ENCODE measurements at places on chromosomes 12 and 14. TPM values are rescaled to one million over a fixed set of nuclear protein-coding genes. Genes with fewer than 3 reads are reported as not detected.

DNA sequence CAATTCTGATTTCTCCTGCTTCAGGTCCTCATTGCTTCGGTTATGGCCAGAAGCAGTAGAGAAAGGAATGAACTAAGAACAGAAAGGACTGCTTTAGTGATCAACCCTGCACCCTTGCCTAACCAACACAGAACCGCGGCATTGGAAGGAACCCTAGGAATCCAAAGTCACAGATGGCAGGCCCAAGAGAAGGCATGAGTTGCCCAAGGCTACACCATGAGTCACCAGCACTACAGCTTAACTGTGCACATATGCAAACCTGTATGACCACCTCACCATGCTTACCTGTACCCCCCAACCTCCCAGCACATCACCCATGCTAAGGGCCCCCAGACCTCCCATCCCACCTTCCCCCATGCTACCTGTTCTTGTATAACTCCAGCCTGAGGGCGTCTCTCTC is 25.9 kb upstream of the BLTP3B start:
- H3K36me3 ChIP-seq, result peaks cover 13% of the 10 kb centered on the region
- DNase-seq, result no peak
- H3K27me3 ChIP-seq, result no peaks in the 10 kb centered on the region
- no peak overlapping the region for H3K27ac ChIP-seq
- H3K4me1 ChIP-seq, result peaks cover 9% of the 10 kb centered on the region

GRCh38 chr14:92502541-92503286 is 10.9 kb upstream of the RIN3 start:
- peaks cover 8% of the 10 kb centered on the region for H3K27me3 ChIP-seq
- peaks cover 13% of the 10 kb centered on the region for H3K4me1 ChIP-seq
- no peak overlapping the region for H3K4me3 ChIP-seq
- no peaks in the 10 kb centered on the region for H3K36me3 ChIP-seq
- H3K27ac ChIP-seq, result no peak overlapping the region
- DNase-seq, result no peak

- no peak overlapping the region for H3K27ac ChIP-seq
- no peaks in the 10 kb centered on the region for H3K36me3 ChIP-seq
- DNase-seq, result no peak
Observed at GRCh38 chr12:52181746-52182145, 10.1 kb downstream of the KRT80 start.

- no peaks in the 10 kb centered on the region for H3K27me3 ChIP-seq
- H3K36me3 ChIP-seq, result no peaks in the 10 kb centered on the region
- H3K4me1 ChIP-seq, result no peaks in the 10 kb centered on the region
- no peak for DNase-seq
Observed at GRCh38 chr12:128573907-128574306, 249.9 kb downstream of the SLC15A4 start.

DNA sequence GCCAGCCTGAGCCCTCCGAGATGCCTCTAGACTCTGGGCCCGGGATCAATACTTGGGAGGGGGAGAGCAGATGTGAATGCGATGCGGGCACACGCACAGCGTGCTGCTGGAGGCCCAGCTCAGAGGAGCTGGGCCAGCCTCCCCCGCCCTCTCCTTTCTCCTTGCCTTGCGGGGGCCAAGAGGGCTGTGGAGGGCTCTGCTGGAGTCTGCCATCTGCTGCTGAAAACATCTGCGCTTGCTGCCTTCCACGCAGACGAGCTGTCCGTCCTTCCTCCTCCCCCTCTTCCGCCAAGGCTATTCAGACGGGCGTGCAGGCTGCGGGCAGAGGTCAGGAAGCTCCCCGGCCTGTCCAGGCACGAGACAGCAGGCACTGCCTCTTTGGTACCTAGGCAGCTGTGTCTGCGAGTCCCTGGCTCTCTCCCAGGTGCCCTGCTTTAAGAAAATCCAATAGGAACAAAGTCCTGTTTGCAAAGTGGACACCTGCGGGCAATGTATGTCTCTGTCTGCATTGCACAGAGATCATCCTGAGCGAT is 75.2 kb downstream of the SPRING1 start:
- peaks cover 13% of the 10 kb centered on the region for H3K27me3 ChIP-seq
- no peak overlapping the region for H3K4me3 ChIP-seq
- no peak for DNase-seq
- no peak overlapping the region for H3K27ac ChIP-seq
- no peaks in the 10 kb centered on the region for H3K4me1 ChIP-seq
- H3K36me3 ChIP-seq, result no peaks in the 10 kb centered on the region

- H3K4me3 ChIP-seq, result no peak overlapping the region
- no peak for DNase-seq
- H3K27me3 ChIP-seq, result no peaks in the 10 kb centered on the region
- H3K4me1 ChIP-seq, result no peaks in the 10 kb centered on the region
- H3K36me3 ChIP-seq, result no peaks in the 10 kb centered on the region
Observed at GRCh38 chr14:75911883-75912282, 69.9 kb downstream of the TGFB3 start.

DNA sequence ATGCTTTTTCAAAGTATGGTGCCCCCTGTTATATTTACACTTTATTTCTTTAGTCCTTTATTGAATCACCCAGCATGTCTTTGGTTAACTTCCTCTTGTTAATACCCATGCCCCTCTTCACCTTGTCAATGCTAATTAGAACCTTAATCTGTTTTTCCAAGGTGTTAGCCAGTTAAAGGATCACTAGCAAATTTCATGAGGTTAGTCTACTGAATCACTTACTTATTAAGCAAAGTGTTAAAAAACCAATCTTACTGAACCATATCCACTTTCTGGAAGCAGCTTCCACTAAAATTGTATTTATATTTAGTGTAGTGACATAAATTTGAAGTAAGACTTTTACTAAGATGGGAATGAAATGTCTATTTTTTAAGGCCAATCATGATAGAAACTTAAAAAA is 27.9 kb downstream of the TAOK3 start:
- H3K4me3 ChIP-seq, result no peak overlapping the region
- H3K27me3 ChIP-seq, result no peaks in the 10 kb centered on the region
- peaks cover 2% of the 10 kb centered on the region for H3K36me3 ChIP-seq
- no peak overlapping the region for H3K27ac ChIP-seq
- no peak for DNase-seq

- H3K4me1 ChIP-seq, result no peaks in the 10 kb centered on the region
- H3K27ac ChIP-seq, result no peak overlapping the region
- no peak overlapping the region for H3K4me3 ChIP-seq
- H3K27me3 ChIP-seq, result peaks cover 16% of the 10 kb centered on the region
- DNase-seq, result no peak
Observed at GRCh38 chr14:56514663-56515371, 64.8 kb upstream of the TMEM260 start.

The OAS3 gene
- total RNA-seq, result 202 TPM

The IL25 gene
- total RNA-seq, result not detected

Measured in activated CD4-positive, alpha-beta T cell treated with anti-CD3 and anti-CD28 coated beads, Interleukin-2, amount 10 ng/mL, durations not matched to agents 7 days and 5 days (primary cell).